ENCODE measurements at places on chromosomes 16 and 17.

DNA sequence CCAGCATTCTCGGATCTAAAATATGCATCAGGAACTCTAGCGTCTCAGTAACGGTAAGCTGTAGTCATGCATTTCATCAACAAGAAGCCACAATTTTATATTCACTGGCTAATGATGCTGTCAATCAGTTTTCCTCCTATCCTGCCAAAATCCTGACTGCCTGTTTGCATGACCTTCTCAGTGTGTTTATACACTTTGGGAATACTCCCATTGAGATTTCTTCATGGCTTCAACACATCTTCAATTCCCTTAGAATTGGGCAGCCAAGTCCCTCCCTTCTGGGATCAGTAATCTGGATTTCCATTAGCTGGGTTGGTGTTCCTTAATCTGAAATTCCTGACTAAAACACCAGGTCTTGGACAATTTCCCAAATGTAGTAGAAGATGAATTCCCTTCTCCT is 348.9 kb upstream of the DYNLRB2 start:
- peak; percentile 25 for DNase-seq

- DNase-seq = peak; percentile 43
Measured at GRCh38 chr17:3582915-3583314, 25.3 kb upstream of the TRPV3 start.

- no peak for DNase-seq
Measured at GRCh38 chr17:18040261-18040858, 1.2 kb downstream of the GID4 start.

GRCh38 chr16:73025151-73025855 is 22.6 kb downstream of the ZFHX3 start:
- peak; percentile 88 for DNase-seq

DNA sequence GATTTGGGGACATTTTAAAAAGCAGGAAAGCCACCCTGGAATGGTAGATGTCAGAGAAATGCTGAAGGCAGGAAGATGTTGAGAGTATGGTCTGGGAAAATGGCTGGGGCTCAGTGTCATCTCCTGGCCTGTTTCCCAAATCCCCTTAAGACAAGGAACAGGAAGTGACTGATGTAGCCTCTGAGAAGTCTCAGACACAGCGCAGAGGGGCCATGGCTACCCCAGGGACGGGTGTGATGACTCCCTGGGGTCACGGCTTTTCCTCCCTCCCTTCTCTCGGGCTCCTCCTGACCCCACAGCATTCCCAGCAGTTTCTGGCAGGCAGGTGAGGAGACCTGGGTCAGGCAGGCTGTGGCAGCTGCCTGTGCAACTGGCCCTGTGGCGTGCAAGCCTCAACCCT is 45.4 kb downstream of the RAP1GAP2 start:
- peak; percentile 23 for DNase-seq

- peak; percentile 25 for DNase-seq
Measured at GRCh38 chr16:50640391-50640790, 40.7 kb downstream of the SNX20 start.

DNA sequence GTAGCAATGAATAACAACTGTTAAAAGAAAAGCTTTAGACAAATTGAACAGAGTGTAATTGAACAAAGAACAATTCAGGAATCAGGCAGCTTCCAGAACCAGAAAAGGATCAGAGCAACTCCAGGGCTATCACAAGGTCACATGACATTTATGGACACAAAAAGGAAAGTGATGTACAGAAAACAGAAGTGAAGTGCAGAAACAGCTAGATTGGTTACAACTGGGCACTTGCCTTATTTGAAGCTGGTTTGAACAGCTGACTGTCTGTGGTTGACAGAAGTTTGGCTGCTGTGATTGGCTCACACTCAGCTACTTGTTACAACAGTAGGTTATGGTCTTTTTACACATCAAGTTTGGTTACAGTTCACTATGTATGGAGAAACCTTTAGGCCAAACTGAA is 14.8 kb downstream of the EFCAB5 start:
- no peak for DNase-seq

GRCh38 chr17:32350666-32351418 is 885 bp downstream of the ZNF207 start:
- DNase-seq = peak; percentile 59

- no peak for DNase-seq
Measured at GRCh38 chr16:89084411-89084810, 9.2 kb upstream of the ACSF3 start.

DNA sequence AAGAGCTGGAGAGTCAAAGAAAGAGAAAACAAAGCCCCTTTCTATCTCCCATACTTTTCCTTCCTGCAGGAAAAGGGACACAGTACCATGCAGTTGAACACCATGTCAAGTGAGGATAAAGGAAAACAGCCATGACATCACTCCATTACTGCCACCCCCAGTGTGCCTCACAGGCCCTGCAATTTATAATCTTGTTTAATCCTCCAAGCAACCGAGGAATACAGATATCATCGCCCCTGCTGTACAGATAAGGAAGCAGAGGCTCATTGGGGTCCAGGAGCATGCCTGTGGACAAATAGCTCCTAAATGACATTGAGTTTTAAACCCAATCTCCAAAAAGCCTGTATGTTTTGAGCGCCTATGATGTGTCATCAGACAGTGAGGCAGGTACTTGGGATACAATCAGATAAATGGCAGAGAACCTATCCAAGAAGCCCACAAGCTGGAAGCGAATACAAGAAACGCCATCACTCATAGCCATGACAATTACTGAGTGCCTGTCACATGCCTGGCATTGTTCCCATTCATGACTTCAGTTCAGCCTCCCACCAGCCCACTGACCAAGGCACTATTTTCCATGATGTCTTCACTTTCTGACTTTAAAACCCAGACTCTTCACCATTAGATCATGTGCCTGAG is 45.5 kb downstream of the CPPED1 start:
- DNase-seq = no peak

- no peak for DNase-seq
Measured at GRCh38 chr16:61576476-61576875, 459.8 kb downstream of the CDH8 start.

DNA sequence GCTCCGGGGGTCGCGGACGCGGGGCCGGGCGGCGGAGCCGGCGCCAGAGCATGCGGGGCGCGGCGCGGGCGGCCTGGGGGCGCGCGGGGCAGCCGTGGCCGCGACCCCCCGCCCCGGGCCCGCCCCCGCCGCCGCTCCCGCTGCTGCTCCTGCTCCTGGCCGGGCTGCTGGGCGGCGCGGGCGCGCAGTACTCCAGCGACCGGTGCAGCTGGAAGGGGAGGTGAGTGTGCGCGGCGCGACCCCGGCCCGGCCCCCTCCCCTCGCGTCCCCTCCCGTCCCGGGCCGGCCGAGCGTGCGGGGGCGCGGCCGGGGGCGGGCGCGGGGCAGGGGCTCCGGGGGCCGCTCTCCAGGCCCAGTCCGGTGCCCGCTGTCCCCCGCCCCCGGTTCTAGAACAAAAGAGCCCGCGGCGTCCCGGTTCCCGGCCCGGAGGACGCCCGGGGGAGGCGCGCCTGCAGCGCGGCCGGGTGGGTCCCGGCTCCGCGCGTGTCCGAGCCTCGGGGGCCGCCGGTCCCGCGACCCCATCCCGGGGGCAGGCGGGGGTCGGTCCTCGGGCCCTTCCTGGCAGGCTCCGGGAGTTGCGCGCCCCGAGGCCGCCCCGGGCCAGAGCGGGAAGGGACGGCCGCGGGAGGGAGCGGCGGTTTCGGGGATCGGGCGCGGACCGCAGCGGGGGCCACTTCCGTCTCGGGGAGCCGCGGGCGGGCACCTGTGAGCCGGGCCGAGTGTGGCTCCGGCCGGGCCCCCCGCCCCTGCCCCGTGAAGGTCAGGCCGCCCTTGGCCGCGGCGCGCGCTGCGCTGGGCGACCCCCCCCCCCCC is 563 bp downstream of the METRNL start:
- no peak for DNase-seq

DNA sequence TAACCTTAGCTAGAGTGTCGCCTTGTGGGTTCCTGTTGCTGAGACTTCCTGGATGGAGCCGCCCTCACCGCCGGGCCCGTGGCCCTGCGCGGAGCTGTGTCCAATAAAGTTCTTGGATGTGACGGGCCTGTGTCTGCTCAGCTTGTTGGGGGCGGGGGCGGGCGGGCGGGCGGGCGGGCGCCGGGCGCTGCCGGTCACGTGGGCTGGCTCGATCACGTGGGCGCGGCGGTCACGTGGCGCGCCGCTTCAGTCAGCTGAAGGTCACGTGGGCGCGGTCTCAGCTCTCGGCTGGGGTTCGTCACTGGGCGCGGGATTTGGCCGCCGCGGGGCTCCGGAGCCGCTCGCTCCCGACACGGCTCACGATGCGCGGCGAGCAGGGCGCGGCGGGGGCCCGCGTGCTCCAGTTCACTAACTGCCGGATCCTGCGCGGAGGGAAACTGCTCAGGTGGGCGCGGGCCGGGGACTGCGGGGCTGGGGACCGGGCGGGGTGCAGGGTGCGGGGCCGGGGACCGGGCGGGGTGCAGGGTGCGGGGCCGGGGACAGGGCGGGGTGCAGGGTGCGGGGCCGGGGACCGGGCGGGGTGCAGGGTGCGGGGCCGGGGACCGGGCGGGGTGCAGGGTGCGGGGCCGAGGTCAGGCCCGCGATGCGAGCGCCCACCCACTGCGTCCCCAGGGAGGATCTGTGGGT is at the start of gene AMDHD2:
AMDHD2 (plus strand) TSS at position 275 of the 687 bp plus-strand sequence; CDS start at position 363, 88 bp downstream.
- DNase-seq = peak; percentile 90

- peak; percentile 23 for DNase-seq
Measured at GRCh38 chr17:76558198-76559095, 18.6 kb downstream of the PRCD start.

DNA sequence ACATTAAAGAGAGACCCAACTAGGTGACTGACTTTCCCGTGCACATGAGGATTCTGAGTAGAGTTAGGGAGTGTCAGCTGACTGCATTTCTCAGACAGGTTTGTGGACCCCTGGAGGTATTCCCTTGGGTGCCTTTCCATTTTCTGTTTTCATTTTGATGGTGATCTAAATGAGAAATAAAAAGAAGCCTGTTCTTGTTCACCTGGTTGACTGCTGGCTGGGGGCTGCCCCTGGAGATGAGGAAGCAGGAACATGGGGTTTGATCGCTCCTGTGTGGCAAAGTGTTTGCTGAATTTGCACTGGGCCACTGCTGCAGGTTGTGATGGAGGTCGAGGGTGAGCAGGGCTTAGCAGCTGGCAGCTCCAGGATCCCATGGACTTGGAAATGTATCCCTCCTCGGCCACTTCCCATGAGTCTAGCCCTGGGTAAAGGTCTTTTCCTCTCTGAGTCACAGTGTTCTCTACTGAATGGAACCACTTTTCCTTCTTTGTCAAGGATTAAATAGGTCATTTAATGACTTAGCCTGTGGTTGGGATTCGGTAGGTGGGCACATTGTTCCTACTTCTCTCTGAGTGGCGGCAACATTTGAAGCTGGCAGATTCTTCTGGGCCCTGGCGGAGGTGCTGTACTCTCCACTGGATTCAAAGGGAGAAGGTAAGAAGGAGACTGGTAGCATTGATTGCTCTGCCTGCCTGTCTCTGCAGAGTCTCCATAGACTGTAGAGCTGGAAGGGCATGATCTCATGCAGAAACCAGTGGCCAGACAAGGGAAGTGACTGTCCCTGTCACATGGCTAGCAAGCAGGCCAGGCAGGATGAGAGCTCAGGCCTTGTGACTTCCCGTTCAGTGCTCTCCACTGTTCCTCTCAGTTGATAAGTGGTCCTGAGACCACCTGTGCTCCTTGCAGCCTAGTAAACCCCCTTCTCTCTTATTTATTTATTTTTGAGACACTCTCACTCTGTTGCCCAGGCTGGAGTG is 17.9 kb downstream of the SNX29 start:
- no peak for DNase-seq

- DNase-seq = no peak
Measured at GRCh38 chr17:34601416-34601815, 22.0 kb downstream of the TMEM132E start.

DNA sequence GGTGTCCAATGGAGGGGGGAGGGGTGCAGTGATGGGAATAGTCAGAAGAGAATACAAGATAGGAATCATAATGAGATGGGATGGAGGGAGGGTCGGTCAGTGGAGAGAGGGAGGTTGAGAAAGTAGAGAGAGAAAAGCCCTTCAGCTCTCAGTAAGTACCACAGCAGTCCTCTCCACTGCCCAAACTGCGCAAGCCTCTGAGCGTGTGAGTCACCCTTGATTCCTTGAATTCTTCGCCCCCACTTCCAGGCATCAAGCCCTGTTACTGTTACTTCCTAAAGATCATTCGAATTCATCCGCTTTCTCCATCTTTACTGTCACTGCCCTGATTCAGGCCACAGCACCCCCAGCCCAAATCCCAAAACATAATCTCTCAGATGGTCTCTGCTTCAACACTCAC is 2.5 kb downstream of the GUCY2D start:
- DNase-seq = peak; percentile 51

DNA sequence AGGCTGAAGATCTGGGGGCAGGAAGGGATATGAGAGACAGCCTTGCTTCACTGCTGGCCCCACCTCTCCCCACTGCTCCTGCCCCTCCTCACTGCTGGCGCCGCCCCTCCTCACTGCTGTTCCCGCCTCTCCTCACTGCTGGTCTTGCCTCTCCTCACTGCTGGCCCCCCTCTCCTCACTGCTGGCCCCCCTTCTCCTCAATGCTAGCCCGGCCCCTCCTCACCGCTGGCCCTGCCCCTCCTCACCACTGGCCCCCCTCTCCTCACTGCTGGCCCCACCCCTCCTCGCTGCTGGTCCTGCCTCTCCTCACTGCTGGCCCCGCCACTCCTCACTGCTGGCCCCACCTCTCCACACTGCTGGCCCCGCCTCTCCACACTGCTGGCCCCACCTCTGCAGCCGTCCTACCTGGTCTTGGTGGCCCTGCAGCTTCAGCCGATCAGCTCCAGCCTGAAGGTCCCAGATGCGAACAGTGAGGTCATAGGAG is 9.5 kb upstream of the PAM16 start:
- no peak for DNase-seq

GRCh38 chr17:146983-147761 is 9.8 kb downstream of the SCGB1C2 start:
- no peak for DNase-seq

DNA sequence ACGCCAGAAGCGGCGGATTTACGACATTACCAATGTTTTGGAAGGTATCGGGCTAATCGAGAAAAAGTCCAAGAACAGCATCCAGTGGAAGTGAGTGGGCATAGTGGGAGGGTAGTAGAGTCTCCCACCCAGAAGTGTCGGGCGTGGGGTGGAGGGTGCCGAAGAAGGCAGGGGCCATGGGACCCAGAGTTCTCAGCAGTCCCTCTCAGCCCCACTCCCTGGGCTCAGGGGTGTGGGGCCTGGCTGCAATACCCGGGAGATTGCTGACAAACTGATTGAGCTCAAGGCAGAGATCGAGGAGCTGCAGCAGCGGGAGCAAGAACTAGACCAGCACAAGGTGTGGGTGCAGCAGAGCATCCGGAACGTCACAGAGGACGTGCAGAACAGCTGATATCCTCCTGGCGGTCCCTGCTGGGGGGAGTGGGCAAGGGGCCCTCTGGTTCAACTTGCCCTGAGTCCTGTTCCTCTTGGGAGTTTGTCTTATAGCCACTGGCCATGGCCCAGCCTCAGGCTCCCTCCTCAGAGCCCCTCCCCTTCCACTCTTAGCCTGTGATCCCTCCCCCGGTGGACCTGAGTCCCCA is 916 bp downstream of the E2F4 start:
- DNase-seq = no peak

- no peak for DNase-seq
Measured at GRCh38 chr16:49858200-49859124, 2.5 kb upstream of the ZNF423 start.

DNA sequence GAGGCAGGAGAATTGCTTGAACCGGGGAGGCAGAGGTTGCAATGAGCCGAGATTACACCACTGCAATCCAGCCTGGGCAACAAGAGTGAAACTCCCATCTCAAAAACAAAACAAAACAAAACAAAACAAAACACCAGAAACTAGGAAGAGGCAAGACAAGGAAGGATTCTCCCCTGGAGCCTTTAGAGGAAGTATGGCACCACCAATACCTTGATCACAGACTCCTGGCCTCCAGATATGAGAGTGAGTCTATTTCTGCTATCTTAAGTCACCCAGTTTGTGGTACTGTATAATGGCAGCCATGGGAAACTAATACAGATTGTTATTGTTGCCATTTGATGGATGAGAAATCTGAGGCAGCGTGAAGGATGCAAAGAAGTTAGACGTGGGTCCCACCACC is 14.6 kb upstream of the CPPED1 start:
- DNase-seq = no peak
